ENCODE measurements at places on chromosomes 2 and 18.

DNA sequence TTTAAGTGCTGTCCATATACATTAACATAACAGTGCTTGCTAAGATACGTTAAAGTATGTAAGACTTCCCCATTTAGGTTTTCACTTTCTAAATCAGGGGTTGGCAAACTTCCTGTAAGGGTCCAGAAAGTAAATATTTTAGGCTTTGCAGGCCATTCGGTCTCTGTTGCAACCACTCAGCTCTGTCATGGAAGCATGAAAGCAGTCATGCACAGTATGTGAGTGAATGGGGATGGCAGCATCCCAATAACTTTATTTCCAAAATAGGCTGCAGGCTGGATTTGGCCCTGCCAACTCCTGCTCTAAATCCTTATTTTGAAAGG lies 128.7 kb downstream of the PLA2R1 start:
- no peak for DNase-seq

GRCh38 chr2:181300600-181301291 lies 156.4 kb upstream of the ITGA4 start:
- DNase-seq, result no peak

GRCh38 chr2:8456151-8457091 lies 225.4 kb upstream of the ID2 start:
- DNase-seq, result peak; percentile 44

GRCh38 chr18:71784777-71785176 lies 759.4 kb downstream of the CBLN2 start:
- no peak for DNase-seq

- no peak for DNase-seq
Measured at GRCh38 chr2:151878655-151879563, 50.7 kb upstream of the ARL5A start.

GRCh38 chr2:67985586-67985985 lies 77.2 kb downstream of the C1D start:
- DNase-seq, result no peak

DNA sequence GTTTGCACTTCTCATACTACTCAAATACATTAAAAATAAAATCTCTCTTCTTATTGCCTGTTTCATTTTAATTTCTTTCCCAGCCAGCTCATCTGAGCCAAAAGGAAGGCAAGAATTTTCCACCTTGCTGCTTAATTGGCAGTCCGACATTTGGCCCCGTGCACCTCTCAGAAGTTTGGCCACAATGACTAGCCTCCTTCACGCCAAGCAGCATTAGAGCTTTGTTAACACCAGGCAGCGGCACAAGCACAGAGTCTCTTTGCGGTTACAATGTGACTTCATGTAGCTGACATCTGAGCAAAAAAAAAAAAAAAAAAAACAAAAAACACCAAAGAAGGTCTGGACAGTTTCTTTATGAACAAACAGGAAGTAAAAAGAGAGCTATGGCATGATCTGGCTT lies 248.9 kb downstream of the OSR1 start:
- DNase-seq, result no peak

GRCh38 chr2:31263636-31264190 lies 29.8 kb downstream of the EHD3 start:
- no peak for DNase-seq

DNA sequence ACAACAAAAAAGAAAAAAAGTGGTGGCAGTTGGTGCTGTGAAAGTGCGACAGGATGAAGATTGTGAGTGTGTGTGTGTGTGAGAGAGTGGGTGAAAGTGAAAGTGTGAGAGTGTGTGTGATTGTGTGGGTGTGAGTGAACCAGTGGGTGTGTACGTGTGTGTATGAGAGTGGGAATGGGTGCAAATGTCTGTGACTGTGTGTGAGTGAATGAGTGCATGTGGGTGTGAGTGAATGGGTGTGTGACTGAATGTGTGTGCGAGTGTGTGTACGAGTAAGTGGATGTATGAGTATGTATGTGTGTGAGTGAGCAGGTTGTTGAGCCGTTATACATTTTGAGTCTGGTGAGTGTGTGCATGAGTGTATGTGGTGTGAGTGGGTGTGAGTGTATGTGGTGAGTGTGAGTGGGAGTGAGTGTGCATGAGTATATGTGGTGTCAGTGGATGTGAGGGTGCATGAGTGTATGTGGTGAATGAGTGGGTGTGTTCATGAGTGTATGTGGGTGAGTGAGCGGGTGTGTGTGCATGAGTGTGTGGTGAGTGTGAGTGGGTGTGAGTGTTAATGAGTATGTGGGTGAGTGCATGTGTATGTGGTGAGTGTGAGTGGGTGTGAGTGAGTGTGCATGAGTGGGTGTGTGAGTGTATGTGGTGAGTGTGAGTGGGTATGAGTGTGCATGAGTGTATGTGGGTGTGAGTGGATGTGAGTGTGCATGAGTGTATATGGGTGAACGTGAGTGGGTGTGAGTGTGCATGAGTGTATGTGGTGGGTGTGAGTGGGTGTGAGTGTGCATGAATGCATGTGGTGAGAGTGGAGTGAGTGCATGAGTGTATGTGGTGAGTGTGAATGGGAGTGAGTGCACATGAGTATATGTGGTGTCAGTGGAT lies 69.3 kb upstream of the HPCAL1 start:
- DNase-seq, result no peak

GRCh38 chr2:217399291-217399690 lies 539.4 kb upstream of the TNP1 start:
- no peak for DNase-seq

- DNase-seq, result no peak
Measured at GRCh38 chr2:187118331-187119099, 269.5 kb upstream of the ZSWIM2 start.

- no peak for DNase-seq
Measured at GRCh38 chr18:78984941-78985784, 5.5 kb downstream of the SALL3 start.

GRCh38 chr18:74012954-74013630 lies 134.5 kb downstream of the FBXO15 start:
- DNase-seq, result no peak

DNA sequence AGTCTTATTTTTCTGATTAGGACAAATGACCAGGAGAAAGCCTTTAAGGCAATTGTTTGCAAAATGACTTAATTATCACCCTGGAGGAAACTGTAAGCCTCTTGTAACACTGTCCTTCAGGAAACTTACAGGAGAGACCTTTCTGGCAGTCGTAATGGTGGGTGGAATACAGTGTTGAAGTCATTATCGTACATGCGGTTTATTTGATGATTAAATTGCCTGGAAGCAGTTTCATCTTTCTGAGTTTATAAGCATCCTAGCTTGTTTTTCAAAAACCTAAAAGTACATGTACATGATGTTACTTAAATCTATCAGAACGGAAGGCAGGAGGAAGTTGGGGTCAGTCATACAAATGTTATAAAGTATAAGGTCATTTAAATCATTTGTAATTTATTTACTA lies 86.2 kb upstream of the RAB27B start:
- DNase-seq, result no peak

DNA sequence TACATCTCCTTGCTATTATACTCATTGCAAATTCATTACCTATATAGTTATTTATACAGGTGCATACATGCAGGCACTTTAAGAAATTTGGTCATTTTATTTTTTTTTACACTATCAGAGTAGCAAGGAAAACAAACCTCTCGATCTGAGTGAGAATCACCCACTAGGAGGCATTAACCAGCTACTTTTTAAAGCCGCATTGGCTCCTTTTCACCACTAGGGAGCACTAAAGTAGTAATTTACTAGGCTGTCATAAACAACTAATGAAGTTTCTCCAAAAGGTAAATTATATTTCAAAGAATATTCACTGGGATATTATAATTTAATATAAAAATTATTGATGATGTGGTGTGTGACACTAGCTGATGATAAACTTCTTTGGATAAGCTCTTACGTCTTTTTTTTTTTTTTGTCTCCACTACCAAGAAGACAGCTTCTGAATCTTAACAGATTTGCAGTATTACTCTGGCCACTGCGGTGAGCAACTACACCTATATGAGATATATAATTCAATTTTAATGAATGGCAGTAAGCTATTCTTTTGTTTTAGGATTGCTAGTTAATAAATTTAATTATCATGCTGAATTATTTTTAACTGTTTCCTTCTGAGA lies 101.9 kb downstream of the NOL4 start:
- no peak for DNase-seq

- no peak for DNase-seq
Measured at GRCh38 chr18:40413160-40413559, 1541.9 kb upstream of the PIK3C3 start.

DNA sequence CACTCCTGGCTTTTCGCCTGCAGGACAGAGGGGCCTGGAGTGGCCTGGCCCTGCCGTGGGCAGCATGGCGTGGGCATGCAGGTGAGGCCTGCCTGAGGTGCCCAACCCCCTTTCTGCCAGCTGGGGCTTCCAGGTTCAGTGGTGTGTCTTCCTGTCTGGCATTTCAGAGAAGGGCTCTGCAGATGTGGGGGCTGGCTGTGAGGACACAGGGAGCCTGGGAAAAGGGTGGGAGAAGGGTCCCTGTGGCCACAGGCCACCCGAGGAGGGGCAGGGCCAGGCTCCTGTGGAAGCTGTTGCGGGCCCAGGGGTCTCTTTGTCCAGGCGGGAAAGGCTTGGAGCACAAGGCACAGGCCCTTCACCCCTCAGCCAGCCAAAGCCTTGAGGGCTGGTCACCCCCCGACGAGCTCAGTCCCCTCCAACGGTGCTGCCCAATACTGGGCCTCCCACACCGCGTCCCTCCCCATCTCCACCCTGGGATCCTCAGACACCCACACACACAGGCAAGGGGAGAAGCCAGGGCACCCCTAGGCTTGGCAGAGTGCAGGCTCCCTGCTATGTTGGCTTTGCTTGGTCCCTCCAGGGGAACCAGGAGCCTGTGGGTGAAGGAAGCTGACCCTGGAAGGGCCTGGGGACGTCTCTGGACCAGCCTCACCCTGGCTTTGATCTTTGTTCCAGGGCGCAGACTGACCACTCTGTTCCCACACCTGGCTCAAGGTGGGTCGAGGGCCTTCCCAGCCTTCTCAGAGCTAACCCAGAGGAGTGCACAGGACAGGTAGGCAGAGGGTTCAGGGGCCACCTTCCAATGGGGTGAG lies 3.7 kb upstream of the AQP12A start:
- no peak for DNase-seq

DNA sequence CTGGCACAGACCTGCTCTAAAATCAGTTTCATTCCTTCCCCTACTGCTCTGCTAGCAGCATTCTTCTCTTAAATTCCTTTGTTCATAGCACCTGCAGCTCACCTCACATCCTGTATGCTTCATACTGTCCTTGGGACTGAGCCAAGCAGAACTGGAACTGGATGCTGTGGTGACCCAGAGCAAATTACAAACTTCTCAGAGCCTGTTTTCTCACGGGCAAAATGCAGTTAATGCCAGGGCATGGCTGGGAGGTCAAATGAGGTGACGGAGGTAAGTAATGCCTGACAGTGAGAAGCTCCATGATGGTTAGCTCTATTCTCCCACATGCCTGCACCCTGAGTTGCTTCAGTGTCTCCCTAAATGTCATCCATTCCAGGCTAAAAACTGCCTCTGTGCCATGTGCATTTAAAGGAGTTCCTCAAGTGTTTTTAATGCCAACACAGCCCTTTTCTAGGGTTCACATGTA lies 29.7 kb downstream of the C2orf42 start:
- DNase-seq, result no peak

DNA sequence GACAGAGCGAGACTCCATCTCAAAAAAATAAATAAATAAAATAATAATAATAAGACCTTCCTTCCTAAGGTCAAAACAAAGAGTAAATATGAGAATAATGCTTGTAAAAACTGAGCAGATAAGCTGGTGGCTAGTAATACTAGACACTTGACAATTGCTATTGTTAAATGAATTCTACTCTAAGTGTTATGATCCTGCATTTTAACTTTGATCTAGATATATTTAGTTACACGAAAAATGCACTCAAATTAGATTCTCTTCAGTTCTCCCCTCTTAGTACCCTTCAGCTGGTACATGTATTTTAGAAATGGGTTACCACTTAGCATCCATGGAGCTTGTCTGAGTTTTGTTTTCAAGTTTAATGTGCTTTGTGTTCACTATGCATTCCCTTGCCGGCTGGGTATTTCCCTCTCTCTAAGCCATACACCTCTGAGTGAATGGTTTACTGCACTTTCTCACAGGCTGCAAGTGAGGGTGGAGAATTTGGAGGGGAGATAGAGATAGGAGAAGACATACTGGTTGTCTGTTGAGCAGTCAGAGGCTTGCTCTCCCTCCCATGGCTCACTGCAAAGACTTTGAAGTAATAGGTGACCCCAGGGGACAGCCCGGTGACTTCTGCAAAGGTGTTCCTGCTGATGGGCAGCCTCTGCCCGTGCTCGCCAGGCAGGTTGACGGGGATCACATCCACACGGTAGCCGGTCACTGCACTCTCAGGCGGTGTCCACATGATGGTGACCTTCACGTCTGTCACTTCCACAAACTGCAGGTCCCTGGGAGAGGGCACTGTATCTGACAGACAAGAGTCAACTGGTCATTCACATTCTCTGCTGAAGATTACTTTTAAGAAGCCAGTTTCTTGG lies 29.9 kb downstream of the FN1 start:
- no peak for DNase-seq

DNA sequence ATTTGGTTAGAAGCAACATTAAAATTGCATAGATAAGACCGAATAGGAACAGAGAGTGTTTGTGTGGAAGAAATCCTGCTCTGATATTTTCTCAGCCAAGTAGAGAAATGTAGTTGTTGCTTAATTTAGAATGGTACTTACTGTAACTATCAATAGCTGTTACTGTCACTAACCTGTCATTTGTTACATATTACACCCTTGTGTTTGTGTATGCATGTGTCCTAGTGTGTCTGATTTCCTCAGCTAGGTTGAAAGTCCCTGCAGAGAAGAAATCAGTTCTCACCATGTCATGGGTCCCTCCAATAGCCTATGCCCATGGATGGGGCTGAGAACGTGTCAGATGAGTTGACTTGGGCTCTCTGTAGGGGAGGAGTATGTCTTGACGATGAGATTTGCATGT lies 94.4 kb downstream of the SPTBN1 start:
- DNase-seq, result no peak

GRCh38 chr2:193228276-193228675 lies 1033.5 kb upstream of the TMEFF2 start:
- no peak for DNase-seq

DNA sequence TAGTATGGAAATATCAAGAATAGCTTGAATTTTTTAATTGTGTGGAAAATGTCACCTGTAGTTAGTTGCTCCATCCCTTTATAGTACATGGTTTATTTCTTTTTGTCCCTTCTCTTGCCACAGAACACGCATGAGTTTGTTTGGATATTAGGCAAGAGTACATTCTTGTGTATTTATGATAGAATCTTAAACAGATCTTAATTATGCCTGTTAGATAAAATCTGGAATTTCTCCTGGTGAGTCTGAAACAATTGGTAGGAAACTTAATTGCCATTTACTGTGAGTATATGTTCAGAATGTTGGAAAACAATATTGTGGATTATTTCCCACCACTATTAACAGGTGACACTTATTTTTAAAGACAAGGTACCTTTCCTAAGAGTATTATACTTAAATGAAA lies 30.2 kb upstream of the CABYR start:
- no peak for DNase-seq

- no peak for DNase-seq
Measured at GRCh38 chr2:161243312-161243711, 64.9 kb upstream of the PSMD14 start.

- DNase-seq, result no peak
Measured at GRCh38 chr18:51074605-51075004, 44.6 kb downstream of the SMAD4 start.

Measured in activated CD4-positive, CD25-positive, alpha-beta regulatory T cell treated with anti-CD3 and anti-CD28 coated beads, Interleukin-2, amount 50 U/mL, for 72 hours (primary cell).